ENCODE measurements at places on chromosomes 12 and 14.
A peak's percentile ranks its signal among the peaks of the same experiment; 100 is the strongest.

- DNase-seq: peak; percentile 75
These were observed 52.2 kb upstream of the SRP54 start for GRCh38 chr14:34930591-34931091.

GRCh38 chr14:73627151-73627558 is 14.8 kb downstream of the ACOT6 start:
- DNase-seq: no peak

- no peak for DNase-seq
These were observed 250.6 kb downstream of the KSR2 start for GRCh38 chr12:117718141-117718540.

DNA sequence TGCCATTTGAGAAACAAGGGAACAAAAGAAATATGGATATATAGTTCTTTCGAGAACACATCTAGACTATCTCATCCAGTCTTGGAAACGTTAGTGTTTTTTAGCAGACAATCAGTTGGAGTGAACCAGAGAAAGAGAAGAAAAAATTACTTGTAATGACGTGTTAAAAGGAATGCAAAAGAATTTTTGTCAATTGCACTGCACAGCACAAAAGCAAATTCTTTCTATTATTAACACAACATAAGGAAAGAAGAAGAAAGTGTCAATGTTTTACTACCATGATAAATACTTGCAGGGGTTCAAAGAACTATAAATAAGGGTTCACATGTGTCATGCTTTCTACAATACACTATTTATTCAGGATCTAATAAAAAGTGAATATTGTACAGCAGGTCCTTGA is 27.5 kb upstream of the GSG1 start:
- DNase-seq: no peak

DNA sequence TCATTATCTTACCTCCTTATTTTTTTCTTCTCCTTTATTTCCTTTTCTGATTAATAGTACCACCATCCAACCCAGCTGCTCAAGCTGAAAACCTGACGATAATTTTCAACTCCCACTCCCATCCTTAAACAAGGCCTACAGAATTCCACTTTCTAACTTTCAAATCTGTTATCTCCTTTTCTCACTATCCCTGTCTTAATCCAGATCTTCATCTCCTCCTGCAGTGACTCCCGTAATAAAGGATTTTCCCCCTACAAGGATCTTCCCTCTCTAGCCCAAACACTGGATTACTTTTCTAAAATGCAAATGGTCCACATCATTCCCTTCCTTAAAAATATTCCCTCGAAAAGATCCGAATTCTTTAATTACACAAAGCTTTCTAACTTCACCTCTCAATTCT is 1.5 kb downstream of the TRAPPC6B start:
- DNase-seq: no peak

- no peak for DNase-seq
These were observed 6.9 kb upstream of the SLC7A7 start for GRCh38 chr14:22822016-22822570.

DNA sequence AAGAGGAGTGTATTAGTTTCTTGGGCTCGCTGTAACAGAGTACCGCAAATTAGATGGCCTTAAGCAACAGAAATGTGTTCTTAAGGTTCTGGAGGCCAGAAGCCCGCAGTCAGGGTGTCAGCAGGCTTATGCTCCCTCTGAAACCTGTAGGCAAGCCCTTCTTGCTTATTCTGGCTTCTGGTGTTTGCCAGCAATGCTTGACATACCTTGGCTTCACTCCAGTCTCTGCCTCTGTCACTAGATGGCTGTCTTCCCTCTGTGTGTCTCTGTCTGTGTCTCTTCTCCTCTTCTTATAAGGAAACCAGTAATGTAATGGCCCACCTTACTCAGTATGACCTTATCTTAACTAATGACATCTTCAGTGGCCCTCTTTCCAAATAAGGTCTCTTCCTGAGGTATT is 85.1 kb downstream of the DERA start:
- no peak for DNase-seq

DNA sequence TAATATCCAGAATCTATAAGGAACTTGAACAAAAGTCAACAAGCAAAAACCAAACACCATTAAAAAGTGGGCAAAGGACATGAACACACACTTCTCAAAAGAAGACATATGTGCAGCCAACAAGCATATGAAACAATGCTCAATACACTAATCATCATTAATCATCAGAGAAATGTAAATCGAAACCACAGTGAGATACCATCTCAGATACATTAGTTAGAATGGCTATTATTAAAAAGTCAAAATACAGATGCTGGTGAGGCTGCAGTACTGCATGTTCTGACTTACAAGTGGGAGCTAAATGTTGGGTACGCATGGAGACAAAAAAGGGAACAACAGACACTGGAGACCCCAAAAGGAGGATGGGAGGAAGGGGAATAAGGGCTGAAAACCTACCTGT is 67.1 kb downstream of the BLTP3B start:
- no peak for DNase-seq

DNA sequence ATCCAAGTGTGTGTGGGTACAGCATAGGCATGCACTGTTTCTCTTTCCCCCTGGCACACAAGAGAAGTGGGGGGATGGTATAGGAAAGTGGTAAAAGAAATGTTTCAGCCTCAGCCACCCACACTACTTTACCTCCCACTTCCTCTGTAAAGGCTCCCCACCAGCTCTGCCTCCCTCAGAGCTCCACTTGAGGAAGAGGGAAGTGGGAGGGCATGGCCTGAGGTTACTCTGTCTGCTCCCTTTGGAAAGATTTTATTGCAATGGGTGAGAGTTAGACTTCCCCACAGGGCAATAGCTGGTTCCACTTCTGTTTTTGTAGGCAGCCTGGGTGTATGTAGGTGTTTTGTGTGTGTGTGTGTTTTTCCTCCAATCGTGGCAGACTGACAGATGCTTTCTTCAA is 145.3 kb downstream of the SSPN start:
- DNase-seq: peak; percentile 4

DNA sequence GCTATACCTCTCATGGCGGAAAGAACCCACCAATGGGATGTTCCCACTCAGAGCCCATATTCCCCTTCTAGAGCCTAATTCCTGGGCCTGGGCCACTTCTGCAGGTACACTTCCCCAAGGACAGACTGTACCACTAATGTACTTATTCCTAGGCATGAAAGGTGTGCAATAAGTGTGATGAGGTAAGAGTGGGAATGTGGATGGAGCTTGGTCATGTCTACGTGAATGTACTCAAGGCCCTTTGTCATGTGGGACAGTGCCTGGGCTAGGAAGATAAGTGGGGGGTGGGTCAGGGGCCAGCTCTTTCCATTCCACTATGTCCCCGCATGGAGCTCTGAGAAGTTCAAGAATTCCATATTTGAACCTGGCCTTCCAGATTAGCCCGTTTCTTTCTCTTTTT is 63.4 kb upstream of the FUT8 start:
- no peak for DNase-seq

DNA sequence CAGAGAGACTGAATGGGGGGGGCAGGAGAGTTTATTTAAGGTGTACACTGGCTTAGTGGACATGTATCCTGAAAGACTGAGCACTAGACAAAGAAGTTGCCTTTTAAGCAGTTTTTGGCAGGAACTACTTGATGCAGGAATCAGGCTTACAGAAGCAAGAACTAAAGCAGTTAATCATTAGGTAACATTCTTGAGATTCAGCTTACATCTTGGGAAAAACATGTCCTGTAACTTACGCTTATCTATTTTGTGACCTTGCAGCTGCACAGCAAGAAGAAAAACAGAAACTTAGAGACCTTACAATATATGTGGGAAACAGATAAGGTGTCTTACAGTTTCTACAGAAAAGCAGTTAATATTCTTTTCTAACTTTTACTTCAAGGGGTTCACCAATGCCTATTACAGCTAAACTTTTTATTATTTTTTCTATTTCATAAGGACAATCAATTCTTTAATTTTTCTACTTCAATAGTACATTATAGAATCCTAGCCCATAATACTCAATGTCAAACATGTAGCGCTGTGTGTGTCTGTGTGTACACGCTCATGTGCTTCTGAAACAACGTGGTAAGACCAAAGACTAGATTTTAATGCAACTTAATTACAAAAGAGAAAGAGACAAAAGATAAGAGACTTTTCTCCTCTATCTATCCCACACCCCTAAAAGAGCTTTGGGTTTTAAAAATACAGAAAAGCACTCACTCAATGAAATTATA is 276.9 kb downstream of the PRKD1 start:
- no peak for DNase-seq

DNA sequence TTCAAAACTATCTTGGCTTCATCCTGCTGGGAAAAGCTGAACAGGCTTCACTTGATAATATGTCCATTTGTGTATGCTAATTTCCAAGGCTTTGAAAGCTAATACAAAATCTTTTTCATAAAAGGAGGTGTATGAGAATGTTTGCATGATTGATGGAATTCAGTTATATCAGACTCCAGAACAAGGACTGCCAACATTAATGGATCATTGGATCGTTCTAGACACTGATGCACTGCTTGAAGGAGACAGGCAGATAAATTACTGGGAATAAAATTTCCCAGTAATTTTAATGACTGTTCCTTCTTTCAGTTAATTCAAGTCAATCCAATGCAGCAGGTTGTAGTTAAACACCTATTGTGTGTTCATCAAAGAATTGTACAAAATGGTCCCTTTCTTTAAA is 466 bp downstream of the GPRC5D start:
- DNase-seq: no peak

GRCh38 chr14:35400648-35401421 is 3.7 kb downstream of the NFKBIA start:
- DNase-seq: peak; percentile 62

DNA sequence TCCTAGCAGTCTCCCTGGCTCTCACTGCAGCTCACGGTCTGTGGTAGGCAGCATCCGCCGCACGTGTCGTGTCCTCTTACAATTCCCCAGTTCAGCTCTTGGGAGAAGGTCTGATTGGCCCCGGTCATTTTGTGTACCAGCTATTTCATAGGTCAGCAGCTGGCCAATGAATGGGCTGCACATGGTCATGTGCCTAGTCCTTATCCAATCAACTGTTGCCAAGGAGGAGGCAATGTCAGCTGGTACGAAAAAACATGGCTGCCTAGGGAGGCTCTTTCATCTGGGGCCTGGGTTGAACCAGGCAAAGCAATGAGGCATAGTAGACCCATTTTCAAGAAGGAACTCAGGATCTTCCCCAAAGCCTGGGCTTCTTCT is 46.1 kb downstream of the RNFT2 start:
- DNase-seq: no peak

DNA sequence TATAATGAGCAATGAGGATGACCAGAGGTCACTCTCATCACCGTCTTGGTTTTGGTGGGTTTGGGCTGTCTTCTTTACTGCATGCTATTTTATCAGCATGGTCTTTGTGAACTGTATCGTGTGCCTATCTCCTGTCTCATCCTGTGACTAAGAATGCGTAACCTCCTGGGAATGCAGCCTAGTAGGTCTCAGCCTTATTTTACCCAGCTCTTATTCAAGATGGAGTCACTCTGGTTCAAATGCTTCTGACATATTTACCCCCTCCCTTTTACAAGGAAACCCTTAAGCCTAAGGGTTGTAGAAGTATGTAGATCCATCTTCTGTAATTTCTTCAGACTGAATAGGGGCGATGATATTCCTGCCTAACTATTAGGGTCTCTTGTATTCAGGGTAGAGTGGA is 8.4 kb downstream of the IFI27L1 start:
- no peak for DNase-seq

- no peak for DNase-seq
These were observed 99.8 kb downstream of the TGFB3 start for GRCh38 chr14:75881994-75882393.

- DNase-seq: no peak
These were observed 33.2 kb downstream of the ETNK1 start for GRCh38 chr12:22658214-22658613.

DNA sequence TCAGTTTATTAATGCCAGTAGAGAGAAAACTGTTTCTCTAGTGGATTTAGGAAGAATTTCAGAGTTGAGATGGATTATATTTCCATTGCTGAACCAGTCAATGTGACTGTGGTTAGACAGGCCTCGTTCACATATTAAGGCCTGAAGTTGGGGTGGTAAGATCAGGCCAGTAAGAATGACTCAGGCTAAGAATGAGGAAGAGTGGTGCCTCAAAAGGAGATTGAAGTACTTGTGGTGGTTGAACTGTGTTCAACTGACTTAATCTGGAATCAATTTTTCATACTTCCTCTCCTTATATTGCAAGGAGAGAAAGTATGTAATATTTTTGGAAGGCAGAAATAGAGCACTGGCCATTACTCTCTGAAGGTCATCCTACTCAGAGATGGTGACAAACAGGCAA is 37.8 kb upstream of the ATF7IP start:
- peak; percentile 9 for DNase-seq

- DNase-seq: peak; percentile 31
These were observed 3.8 kb downstream of the USP15 start for GRCh38 chr12:62263966-62264365.

DNA sequence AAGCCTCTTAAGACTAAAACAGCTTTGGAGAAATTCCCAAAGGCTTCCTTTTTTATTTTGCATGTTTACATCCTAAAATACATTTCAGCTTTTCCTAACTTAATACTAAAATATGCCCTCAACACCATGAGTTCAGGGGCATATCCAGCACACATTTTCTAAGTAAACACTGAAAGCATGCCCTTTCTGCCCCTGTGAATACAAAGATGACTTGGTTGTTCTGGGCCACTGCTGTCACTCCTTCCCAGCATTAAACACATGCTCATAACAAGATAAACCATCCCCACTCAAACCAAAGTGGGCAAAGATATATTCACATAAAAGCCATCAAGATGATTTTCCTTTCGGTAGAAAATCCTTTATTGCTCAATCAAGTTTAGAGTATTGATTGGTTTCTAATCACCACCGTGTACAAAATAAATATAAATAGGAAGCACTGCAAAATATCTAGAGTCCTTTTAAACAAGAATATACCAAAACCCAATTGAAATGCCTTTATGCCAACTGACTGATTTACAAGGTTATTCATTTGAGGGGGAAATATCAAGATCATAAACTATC is 1.9 kb downstream of the CCNB1IP1 start:
- DNase-seq: no peak

GRCh38 chr14:88808359-88808758 is 15.6 kb upstream of the EML5 start:
- no peak for DNase-seq

DNA sequence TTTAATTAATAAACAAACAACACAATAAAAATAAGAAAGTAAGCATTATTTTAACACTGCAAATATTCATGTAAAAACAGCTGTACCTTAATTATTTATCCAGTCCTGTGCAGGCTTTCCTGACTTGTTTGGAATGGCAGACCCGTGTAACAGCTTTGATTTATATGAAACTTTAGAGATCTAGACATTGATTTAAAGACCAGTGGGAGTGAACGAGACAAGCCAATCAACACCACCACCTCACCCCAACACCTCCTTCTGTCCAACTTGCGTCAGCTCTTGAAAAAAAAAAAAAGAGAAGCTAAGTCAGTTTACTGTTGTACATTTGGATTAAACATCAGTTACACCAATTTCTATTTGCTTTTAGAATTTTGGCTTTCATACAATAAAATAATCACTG is 22.3 kb downstream of the SLC38A4 start:
- no peak for DNase-seq

- DNase-seq: no peak
These were observed 184.8 kb upstream of the PDE3A start for GRCh38 chr12:20183563-20183962.

DNA sequence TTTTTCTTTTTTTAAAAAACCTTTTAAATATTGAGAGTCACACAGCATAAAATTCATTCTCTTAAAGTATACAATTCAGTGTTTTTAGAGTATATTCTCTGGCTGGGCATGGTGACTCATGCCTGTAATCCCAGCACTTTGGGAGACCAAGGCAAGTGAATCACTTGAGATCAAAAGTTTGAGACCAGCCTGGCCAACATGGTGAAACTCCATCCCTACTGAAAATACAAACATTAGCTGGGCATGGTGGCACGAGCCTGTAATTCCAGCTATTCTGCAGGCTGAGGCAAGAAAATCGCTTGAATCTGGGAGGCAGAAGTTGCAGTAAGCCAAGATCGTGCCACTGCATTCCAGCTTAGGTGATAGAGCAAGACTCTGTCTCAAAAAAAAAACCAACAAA is 68.4 kb upstream of the BCAT1 start:
- no peak for DNase-seq

Measured in CD4-positive, alpha-beta T cell treated with Interleukin-21 for 1 hour (primary cell).